Activated gamma-delta T cell treated with anti-CD3 and anti-CD28 coated beads, Interleukin-2, amount 50 U/mL, for 16 hours (primary cell): ENCODE measurements at places on chromosomes 1 and 21.

- no peak for DNase-seq
These were observed 162.3 kb upstream of the VAMP3 start for GRCh38 chr1:7608628-7609305.

DNA sequence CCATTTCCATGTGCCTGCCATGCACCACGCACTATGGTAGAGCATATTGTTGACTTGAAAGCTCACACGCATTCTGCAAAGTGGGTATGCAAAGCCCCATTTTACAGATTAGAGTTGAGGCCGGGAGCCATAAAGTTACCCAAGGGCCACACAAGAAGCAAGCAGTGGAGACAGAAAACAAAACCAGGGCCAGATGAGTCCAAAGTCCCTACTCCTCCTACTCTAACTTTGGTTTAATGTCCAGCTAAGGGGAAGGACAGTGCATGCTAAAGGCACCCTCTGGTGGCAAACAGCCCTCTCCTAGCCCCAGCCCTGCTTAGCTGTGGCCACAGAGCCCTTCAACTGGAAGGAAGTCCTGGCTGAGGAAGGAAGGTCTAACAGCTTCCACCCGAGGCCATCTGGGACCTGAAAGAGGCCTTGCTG is 74.9 kb downstream of the SLC66A1 start:
- no peak for DNase-seq

DNA sequence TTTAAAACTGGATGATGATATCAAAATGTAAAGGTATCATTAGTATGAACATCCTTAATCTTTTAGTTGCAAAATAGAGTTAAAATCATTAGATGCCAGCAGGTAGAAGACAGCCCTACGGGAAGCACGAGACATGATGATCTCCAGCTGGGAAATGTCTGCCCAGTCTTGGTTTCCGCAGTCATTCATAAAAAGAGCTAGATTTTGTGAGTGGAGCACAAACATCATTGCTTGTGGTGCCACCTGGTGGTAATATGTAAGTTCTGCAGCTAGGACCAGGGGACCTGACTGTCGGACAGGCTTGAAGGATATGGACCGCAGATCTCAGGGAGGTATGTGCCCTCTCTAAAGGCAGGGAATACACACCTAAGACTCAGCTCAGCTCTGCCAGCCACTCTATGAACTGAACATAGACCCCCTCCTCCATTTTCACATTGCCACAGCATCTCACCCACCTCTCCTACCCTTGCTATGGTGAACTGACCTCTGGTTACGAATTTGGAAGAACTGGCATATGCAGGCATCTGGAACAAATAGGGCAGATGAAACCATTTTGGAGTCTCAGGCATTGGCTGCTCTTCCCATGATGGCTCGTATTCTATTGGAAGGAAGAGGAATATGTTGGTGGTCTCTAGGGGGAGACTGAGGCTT is 9.2 kb downstream of the FCMR start:
- DNase-seq: peak; percentile 47

DNA sequence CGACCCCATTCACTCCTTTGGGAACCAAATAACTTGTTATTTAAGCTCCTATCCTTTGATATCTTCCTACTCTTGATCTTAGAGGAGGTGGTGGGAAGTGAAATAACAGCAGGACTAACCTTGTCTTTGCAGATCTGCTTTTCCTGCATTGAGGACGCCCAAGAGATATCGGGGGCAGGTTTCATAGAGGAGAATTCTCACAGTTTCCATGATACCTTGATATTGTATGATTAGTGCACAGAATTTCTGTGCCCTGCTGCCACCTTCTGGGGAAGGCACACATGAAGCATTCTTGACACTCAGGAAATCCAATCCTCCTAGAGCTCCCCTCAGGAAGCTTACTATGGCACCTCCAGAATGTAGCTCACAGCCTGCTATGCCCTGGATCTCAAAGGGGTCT is 1.6 kb downstream of the CD1B start:
- DNase-seq: no peak
